Stimulated activated CD8-positive, alpha-beta memory T cell treated with anti-CD3 and anti-CD28 coated beads, Interleukin-7, amount 100 ng/mL, for 24 hours (primary cell): ENCODE measurements at places on chromosomes 3 and 15.
A peak's percentile ranks its signal among the peaks of the same experiment; 100 is the strongest.

DNA sequence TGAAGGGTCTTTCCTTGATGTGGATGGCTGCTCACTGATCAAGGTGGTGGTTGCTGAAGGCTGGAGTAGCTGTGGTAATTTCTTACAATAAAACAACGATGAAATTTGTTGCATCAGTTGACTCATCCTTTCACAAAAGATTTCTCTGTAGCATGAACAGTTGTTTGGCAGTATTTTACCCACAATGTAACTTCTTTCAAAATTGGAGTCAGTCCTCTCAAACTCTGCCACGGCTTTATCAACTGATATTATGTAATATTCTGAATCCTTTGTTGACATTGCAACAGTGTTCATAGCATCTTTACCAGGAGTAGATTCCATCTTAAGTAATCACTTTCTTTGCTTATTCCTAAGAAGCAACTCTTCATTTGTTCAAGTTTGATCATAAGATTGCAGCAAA lies 252.6 kb downstream of the UBE2E2 start:
- DNase-seq = no peak

DNA sequence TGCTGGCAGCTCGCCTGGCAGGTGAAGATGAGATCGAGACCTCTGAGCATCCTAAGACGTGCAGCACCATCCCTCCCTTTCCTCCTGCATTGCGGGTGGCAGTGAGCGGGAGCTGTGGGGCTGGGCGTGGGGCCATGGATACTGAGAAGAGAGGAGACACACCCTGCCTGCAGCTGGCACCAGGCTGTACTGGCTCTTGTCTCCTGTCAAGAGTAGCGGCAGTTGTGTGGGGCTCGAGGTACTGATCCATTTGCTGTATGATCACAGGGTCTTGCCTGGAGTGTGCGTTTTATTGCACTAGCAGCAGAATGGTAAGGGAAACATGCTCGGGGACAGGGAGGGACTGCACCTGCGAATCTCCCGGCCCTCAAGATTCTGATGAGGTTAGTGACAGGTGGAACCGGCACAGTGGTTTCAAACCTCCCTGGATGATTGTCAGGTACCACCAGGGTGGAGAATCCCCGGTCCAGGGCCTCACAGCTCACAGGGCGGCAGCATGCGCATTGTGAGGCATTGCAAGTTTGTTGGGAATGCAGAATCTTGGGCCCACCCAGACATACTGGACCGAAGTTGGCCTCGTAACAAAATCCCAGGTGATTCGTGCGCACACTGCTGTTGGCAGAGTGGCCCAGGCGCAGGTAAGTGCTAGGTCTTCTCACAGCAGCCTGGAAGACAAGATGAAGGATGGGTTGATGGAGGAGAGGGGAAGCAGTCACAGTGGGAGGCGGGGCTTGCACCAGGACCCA lies 14.1 kb downstream of the SYNM start:
- no peak for DNase-seq

- DNase-seq = no peak
Observed at GRCh38 chr3:69219101-69219708, 96.8 kb upstream of the LMOD3 start.

- DNase-seq = no peak
Observed at GRCh38 chr15:40064231-40064894, 25.4 kb upstream of the SRP14 start.

DNA sequence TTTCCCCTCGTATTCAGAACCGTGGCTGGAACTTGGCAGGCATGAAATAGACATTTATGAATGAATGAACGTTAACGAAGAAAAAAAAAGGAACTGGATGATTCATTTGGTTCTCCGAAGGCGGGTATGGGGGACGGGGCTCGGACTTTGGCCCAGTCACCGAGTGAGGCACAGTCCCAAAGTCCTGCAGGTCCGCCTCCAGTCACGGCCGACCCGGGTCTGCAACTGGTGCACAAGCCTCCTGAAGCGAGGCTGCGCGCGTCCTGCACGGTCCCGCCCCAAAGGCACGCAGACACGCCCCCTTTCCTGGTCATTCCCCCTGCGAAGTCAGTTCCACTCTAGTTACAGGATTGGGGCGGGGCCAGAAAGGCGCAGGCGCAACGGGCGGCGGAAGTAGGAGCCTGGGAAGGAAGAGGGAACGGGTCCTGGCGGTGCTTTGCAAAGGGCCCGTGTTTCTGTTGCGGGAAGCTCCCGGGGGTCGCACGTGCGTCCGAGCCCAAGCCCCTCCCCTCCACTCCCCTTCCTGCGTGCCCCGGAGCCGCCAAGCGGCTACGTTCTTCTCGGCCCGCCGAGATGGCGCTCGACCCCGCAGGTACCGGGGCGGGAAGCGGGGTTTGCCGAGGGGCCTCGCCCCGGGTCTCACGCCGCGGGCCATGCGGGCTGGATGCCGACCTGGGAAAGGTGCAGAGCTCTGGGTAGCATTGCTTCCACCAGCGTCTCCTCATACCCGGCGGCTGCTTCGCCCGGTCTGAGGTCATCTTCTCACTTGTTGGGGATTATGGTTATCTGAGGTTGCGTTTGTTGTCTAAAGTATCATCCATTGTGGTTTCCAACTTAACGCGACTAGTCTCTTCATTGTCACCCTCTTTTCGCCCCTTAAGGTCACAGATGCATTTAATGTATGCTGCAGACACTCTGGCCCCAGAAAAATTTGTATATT lies at the start of gene CMC1:
Gene CMC1 (plus strand): TSS at position 399 of the 940 bp plus-strand sequence. CDS start 175 bp downstream, at position 574.
- DNase-seq = peak; percentile 96

DNA sequence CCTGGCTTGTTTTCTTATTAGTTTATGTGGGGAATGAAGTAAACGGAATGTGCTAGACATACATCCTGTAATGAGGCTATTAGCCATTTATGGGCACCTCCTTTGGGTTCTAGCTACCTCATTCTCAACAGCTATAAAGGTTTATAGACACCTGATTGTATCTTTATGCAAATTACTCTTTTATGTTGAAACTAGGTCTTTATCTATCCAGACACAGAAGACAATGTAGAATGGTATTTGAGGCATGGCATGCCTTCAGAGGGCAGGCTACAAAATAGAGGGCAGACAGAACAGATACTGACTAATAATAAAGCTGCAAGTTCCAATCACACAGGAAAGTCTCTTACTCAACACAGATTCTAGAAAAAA lies 27.1 kb downstream of the TBC1D2B start:
- no peak for DNase-seq

DNA sequence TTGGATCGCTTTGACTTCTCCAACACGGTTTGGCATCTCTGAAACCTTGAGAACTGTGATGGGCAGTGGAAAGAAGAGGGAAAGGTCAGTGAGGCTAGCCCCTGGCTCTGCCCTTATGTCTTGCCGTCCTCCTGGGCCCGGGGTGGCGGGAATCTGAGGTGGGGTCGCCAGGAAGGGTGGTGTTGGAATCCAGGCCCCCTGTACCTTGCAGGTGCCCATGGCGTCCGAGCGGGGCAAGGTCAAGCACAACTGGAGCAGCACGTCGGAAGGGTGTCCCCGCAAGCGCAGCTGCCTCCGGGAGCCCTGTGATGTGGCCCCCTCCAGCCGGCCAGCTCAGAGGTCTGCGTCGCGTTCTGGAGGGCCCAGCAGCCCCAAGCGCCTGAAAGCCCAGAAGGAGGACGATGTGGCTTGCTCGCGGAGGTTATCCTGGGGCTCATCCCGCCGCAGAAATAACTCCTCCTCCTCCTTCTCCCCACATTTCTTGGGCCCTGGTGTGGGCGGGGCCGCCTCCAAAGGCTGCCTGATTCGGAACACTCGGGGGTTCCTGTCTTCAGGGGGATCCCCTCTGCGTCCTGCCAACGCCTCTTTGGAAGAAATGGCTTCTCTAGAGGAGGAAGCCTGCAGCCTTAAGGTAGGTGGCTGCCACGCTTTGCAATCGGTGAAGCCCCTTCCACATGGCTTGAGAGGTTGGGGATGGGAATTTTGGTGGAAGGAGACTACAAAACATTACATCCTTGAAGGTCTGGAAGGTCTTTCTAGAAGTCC lies 907 bp downstream of the TATDN2 start:
- no peak for DNase-seq

DNA sequence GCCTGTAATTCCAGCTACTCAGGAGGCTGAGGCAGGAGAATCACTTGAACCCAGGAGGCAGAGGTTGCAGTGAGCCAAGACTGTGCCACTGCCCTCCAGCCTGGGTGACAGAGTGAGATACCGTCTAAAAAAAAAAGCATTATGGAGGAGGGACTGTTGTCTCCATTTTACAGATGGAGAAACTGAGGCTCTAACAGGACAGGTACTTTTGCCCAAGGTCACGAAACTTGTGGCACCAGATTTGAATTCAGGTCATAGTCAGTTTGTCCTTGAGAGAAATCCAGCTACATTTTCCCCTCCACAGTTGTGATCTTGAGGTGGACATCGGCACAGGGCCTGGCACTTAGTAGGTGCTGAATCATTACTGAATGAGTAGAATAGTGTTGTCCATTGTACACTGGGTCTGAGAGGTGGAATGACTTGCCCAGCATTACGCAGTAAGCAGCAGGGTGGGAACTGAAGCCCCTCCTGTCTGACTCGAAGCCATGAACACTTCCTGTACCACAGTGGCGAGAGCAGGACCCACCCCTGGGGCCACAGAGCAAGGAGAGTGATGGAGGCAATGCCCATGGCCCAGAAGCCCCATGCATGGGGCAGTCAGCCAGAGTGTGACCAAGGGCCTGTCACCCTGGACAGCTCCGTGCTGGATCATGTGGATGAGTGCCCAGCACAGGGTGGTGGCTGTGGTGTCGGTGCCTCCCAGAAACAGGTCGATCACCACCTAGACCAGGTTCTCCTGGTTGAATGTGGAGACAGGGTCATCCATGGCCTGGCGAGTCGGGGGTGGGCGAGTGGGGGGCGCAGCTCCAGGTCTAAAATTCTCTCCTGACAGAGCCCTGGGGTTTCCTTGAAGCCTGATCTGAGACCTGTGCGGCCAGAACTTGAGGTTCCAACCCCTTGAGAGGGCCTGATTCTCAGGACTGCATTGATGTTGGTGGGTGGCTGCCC lies 20.4 kb upstream of the PARL start:
- no peak for DNase-seq

DNA sequence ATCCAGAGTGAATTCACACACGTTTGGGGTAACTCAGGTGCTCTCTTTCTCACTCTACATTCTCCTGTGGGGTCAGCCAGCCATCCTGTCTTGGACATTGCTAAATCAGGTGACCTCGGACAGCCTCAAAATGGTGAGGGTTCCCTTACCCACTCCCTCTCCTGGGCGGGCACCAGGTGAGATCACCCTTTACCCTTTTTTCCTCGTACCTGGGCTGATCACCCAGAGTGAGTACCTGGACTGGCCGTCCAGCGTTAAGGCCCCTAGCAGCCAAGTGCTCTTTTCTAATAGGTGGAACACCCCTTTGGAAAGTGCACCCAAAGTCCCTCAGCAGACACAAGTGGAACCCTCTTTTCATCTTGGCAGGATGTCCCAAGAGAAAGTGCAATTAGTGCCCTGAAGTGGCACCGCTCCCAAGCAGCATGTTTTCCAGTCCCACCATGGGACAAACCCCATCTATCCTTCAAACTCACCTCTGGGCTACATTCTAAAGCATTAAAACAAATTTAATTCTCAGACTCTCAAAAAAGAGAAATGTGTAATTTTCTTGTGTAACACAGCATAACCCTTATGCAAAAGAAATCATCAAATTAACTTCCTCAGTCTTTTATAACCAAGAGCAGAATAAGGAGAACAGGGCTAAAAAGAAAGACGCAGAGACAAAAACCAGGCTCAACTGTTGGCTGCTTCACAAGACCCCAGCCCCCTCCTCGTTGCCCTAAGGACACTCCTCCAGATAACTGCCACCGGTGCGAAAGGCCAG lies 20.7 kb downstream of the TRANK1 start:
- no peak for DNase-seq
